ENCODE measurements at places on chromosomes 6 and 20.

DNA sequence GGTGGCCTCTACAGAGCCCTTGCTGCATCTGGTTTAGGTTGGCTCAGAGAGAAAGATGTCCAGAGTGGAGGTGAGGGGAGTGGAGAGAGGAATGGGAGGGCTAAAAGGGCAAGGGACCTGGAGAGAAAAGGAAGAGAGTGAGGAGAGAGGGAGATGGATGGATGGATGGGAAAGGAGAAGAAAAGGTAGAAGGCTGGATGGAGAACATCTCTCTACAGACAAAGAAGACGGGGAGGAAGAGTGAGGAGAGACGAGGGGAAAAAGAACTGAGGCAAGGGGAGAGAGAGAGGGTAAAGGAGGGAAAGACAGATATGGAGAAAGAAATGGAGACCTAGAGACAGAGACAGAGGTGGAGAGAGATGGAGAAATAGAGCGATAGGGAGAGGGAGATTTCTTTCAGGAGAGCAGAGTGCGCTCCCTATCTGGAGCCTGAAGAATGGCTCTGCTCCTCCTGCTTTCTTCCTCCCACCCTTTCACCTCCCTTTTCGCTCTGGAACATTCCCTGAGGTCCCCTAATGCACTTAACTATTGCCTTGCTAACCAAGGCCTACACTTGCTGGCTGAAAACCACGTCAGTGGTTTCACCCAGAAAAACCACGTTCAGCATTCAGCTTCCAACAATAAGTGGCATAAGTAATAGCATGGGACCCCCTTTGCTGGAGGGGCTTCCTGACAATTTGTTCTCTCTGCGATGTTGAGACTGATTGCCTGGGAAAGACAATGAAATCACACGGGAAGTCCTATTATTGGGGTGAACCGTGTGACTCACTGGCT, 286.3 kb downstream of the CDH26 start:
- DNase-seq, result no peak

DNA sequence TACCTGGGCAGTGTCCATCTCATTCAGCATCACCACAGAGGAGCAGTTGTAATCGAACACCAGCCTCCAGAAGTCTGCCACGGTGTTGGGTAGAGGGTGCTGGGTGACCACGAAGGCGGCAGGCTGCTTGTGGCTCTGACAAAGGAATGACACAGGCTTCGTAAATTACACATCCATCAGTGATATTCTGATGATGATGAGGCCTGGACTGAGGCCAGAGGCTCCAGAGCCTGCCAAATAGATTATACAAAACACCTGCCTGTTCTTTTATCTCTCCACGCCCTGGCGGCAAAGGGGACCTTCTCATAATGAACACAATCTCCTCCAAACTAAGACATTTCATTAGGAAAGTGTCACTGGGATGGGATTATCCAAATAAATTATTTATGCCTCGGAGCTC, 480.2 kb upstream of the CHD6 start:
- no peak for DNase-seq

- DNase-seq, result no peak
Observed at GRCh38 chr6:35392773-35393672, 50.7 kb downstream of the PPARD start.

DNA sequence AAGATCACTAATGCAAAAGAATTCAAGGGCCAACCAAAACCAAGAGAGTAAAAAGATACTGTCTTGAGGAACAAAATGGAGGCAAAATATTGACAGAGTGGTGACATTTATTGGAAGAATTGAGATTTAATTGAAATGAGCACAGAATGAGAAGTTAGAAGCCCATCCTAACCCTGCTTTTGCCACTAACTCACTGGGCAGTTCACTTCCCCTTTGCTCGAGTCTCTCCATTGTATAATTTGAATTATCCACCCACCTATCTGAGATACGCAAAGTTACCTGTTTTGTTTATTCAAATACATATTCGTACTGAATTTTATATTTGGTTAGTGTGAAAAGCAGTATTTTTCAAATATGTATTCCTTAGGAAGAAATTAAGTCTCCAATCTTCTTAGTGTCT, 204.5 kb upstream of the PRDM1 start:
- DNase-seq, result no peak

- no peak for DNase-seq
Observed at GRCh38 chr20:47775039-47775438, 10.2 kb downstream of the SULF2 start.

DNA sequence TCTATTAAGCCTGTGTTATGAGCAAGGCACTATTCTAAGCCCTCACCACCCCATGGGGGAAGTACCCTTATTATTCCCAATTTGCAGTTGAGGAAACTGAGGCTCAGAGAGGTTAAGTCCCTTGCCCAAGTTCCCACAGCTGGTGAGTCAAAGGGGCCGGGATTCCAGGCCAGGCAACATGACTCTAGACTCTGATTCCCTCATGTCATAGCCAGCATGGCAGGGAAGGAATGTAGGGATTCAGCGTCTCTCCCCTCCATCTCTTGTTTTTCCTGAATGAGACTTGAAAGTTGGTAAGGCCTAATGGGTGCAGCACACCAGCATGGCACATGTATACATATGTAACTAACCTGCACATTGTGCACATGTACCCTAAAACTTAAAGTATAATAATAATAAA, 6.7 kb downstream of the C6orf132 start:
- no peak for DNase-seq

GRCh38 chr6:118725944-118726343, 74.6 kb upstream of the CEP85L start:
- no peak for DNase-seq

GRCh38 chr20:1083431-1084080, 34.8 kb upstream of the PSMF1 start:
- DNase-seq, result no peak

- no peak for DNase-seq
Observed at GRCh38 chr20:25745738-25746137, 49.1 kb upstream of the ZNF337 start.

DNA sequence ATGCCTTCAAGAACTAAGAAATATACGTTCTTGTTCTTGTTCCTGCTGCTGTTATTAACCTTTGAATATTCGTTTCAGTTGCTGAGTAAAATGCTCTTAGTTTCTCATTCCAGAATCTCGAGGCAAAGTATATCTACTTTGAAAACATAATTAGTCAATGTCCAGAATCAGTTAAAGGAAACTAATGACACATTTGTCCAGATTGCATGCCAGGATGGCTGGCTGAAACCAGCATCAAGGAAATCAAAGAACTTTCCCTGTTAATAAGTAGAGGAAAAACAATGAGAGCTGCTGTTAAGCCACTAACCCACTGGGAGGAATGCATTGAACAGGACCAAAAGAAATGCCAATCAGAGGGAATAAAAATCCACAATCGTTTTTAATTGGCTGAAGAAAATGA, 196.9 kb downstream of the ALDH8A1 start:
- no peak for DNase-seq

GRCh38 chr6:7730784-7731227, 4.9 kb downstream of the BMP6 start:
- no peak for DNase-seq

- no peak for DNase-seq
Observed at GRCh38 chr6:43061861-43062260, 2.4 kb downstream of the KLC4 start.

- DNase-seq, result no peak
Observed at GRCh38 chr20:692044-692443, 16.4 kb upstream of the SCRT2 start.

DNA sequence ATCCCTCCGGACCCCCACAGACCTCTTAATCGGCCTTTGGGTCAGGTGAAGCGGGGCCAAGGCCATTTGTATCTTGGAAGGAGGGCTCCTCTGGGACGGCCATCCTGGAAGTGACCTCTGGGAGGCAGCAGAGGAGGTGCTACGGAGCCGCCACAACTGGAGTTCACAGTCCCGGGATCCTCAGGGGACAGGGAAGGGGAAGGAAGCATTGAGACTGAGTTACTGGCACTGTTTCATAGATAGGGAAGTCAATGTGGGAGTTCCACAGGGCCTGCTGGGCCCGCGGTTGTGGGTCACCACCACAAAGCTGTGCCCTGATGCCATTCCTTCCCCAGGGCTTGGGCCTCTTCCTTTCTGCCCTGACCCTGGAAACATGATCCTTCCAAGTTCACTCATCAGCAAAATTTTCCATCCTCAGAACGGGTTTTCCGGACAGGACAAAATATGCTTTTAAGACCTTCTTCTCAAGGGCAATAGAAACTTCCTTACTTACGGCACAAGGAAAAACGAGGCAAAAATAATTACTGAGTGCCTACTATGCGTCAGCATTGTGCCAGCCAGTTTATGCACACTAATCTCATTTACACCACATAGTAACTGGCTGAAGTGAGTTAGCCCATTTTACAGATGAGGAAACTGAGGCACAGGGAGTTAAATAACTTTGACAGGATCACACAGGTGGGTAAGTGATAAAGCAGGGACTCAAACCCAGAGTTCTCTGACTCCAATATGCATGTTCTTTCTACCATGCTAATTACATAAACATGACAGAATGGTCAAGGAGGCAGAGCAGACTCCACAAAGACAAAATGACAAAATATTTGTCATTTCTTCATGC, 143.8 kb downstream of the UNC5CL start:
- no peak for DNase-seq

GRCh38 chr6:106145741-106146227, 59.6 kb downstream of the PRDM1 start:
- no peak for DNase-seq

DNA sequence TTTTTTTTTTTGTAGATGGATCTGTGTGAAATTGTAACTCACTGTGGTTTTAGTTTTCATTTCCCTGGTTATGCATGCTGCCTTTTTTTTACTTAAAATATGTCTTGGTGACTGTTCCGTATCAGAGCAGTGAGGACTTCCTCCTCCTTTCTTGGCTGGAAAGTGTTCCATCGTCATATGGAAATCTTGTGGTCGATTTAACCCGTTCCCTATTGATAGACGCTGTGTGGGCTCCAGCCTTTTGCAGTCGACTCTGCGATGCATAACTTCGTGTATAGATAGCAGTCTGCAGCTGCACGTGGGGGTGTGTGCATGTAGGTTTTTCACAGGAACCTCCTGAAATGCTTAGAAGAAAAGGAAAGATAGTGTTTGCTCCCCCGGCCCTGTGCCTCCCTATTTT, 28.1 kb upstream of the PNPLA1 start:
- no peak for DNase-seq

DNA sequence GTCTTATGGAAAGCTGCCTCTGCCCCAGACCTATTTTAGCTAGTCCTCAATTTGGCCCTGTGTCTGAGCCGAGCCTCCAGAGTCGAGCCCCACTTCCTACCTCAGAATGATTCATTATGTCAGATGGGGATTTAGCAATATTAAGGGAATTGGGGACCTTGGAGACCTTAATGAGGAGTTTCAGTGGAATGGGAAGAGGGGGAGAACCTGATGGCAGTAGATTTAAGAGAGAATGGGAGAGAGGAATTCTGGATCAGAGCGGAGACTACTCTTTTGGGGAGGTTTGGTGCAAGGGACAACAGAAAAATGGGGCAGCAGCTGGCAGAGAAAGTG, 63.5 kb downstream of the EFHC1 start:
- no peak for DNase-seq

- DNase-seq, result no peak
Observed at GRCh38 chr6:91438570-91438969, 851.7 kb upstream of the MAP3K7 start.

DNA sequence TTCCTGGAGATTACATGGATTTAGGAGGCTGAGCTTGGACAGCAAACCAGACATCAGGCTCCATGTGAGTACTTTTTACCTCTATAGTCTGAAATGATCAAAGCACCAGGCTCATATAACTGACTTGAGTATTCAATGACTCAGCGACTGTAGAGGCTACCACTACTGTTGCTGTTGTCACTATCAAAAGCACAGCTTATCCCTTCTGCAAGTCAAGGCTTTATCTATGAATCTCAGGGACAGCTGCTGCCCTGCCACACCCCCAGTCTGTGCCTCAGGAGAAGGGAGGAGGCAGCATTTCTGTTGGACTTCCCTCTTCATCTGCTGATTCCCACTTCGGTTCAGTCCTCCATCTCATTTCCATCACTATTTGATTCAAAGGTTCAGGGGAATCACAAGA, 80.5 kb upstream of the CNR1 start:
- no peak for DNase-seq

DNA sequence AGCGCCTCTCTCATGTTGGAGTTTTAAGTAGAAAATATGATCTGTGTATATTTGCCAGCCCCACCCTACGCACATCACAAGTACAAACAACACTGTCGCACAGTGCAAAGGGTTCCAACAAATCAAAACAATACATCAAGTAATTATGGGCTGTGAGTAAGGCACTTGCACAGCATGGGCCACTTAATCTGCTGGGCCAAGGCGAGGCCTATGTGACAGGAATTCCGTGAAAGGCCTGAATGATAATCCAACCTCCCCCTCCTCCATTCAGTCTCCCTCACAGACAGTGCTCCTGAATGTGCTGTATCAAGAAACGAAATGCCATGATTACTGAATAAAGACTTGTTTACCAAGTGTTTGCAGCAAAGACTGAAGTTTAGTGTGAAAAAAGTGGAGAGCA, 130.1 kb upstream of the SLC2A12 start:
- DNase-seq, result no peak

- no peak for DNase-seq
Observed at GRCh38 chr6:43325876-43326275, 17.2 kb upstream of the CRIP3 start.

DNA sequence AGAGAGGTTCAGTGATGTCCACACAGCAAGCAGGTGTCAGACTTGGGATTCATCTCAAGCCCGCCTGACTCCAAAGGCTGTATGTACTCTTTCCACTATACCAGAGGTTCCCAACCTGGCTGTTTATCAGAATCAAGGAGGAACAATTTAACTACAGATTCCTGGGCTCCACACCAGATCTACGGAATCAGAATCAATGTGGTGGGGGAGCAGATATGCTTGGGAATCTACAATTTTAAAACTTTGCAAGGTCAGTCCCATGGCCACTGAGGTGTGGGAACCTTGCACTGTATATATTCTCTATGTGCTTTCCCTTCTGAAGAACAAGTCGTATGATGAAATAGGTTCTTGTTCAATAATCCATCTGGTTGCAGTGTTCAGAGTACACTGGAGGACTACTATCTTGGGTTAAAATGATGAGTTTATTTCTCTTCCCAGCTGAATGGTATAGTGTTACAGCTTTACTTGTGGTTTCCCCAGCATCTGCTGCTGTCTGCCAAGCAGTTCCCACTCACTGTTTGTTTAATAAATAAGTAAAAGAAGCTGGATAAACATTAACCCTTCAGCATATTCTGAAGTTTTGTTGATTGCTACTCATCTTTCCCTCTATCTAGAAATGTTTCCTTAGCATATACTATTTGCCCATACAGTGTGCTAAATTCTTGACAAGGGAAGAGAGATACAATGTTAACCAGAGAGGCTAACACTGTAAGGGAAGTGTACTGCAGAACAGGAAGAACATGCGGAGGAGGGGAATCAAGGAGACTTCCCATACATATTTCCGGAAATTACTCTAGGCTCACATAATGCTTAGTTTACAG, 9.9 kb downstream of the TTI1 start:
- no peak for DNase-seq

- no peak for DNase-seq
Observed at GRCh38 chr6:85058806-85059205, 294.4 kb upstream of the TBX18 start.

DNA sequence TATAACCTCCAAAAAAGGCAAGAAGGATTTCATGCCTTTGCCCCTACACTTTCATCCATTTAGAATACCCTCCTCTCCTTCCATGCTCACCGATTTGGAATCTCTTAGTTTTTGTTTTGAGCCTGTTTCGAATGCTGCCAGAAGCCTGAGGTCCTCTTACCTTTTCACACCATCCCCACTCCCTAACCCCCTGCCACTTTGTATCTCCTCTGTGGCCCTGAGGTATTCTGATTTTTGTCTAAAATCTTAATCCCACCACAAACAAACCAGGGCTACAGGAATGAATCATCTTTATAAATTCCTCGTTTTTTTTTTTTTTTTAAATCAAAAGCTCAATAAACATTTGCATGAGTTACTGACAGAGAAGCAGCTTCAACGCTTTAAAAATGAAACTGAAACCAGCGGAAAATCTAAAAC, 1.6 kb upstream of the RPS12 start:
- no peak for DNase-seq
